Common myeloid progenitor, CD34-positive (primary cell): ENCODE measurements at places on chromosomes 12 and 14.

DNA sequence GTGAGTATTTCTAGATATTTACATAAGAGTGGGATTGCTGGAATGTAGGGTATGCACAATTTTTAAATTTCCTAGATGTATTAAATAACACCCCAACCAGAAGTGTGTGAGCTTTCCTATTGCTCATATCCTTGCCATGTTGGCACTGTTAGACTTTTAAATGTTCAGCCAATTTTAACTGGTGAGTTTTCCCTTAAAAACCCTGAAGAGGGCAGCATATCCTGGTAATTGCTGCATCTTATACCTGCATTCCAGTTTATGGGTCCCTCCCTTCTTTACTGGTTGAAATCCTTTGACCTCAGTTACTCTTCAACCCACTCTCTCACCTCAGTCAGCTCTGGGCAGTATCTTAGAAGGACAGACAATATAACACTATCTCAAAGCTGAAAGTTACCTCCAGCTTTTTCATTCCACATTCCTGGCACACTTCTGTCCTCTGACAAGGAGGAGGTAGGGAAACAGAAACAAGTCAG, 270.6 kb downstream of the PAWR start:
- DNase-seq = peak; percentile 3

DNA sequence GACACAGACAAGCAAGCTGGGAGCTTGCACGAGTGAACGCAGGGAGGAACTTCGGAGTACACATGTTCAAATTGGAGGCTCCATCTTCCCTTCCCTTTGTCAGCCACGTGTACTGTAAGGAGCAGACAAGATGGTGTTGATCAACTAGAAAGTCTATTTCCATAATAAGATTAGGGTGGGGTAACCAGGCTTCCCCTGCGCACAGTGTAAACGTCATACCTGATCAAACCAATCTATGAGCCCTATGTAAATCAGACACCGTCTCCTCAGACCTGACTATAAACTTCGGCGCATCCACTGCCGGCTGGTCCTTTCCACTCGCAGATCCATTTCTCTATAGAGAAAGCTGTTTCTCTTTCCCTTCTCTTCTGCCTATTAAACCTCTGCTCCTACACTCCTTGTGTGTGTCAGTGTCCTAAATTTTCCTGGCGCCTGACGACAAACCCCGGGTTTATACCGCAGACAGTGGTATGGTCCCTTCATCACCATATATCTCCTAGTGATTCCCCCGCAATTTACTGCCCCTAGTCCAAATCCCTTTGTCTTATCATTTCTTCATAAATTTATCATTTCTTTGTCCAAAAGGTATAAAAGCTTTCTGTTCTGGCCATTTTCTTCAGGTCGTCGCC, 7.5 kb upstream of the ETFBKMT start:
- DNase-seq = no peak

- no peak for DNase-seq
These were observed 1179.7 kb downstream of the VRK1 start for GRCh38 chr14:97976861-97977260.

- no peak for DNase-seq
These were observed 4.3 kb downstream of the SEL1L start for GRCh38 chr14:81529391-81529790.

DNA sequence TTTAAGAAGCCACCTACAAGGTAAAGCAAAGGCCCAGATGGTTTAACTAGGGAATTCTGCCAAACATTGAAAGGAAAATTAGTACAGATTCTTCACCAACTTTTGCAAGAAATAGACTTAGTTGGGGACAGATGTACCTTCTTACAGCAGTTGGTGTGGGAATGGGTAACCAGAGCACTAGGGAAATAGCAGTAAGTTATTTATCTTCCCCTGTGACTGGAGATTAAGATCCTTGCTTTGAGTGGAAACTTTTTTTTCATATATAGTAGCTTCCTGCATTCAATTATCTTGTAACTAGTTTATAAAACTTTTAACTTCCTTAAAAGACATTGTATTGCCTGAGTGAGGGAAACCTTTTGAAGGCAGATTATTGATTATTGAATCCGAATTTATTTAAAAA, 44.2 kb downstream of the ARID2 start:
- DNase-seq = peak; percentile 55
